ENCODE measurements at places on chromosomes 4 and X. TPM values are rescaled to one million over a fixed set of nuclear protein-coding genes. Genes with fewer than 3 reads are reported as not detected.

Gene NDUFC1
- 28.8 TPM for total RNA-seq

Gene FGFRL1
- total RNA-seq, result 19.7 TPM

Gene BST1
- 34.0 TPM for total RNA-seq

Gene TSC22D3
- total RNA-seq, result 681 TPM

Gene KCND1
- total RNA-seq, result 0.49 TPM

Gene PRSS12
- total RNA-seq, result not detected

Gene GSX2
- not detected for total RNA-seq

Gene EGF
- total RNA-seq, result not detected

Data from subcutaneous adipose tissue (tissue), 4 donors.